ENCODE measurements at places on chromosomes 1 and 21. TPM values are rescaled to one million over a fixed set of nuclear protein-coding genes. Genes with fewer than 3 reads are reported as not detected.

KISS1 gene
- polyA plus RNA-seq, result not detected

GRCh38 chr1:228415853-228416216, 826 bp downstream of the TRIM17 start:
- no peak for DNase-seq

DNA sequence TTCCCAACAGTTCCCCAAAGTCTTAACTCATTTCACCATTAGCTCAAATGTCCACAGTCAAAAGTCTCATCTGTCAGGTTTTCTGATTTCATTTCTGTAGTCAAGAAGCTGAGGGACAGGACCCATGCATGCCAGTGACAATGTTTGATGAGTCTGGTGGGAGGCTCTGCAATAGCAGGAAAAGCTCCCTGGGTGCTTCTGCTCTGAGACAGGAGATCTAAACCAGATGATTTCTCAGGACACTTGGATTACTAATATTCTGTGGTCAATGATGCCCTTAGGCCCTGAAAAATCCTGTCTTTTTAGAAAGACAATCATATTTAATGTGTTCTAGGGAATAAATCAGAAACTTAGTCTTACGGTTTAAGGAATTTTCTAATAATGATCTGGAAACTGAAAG, 56.4 kb downstream of the PCBP3 start:
- DNase-seq, result no peak

B3GALT2 gene
- polyA plus RNA-seq, result not detected

GRCh38 chr21:42219606-42220137, 732 bp downstream of the ABCG1 start:
- no peak for DNase-seq

KDM5B gene
- 16.4 TPM for polyA plus RNA-seq

MIXL1 gene
- not detected for polyA plus RNA-seq

DNA sequence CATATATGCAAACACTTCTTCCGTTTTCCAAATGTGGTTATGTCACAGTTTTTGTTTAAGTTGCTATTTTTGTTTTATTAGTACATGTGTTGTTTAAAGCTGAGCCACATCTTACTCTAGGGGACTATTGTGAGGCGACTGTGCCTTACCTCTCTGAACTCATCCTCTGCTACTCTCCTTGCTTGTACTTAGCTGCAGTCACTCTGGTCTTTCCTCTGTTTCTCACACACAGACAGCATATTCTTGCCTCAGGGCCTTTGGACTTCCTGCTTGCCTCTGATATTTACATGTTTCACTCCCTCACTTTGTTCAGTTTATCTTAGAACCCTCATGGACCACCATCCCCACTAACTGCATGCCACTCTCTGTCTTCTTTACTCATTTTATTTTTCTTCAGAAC, 101.1 kb downstream of the MACF1 start:
- no peak for DNase-seq

DCDC2B gene
- polyA plus RNA-seq, result not detected

CLCNKA gene
- 0.06 TPM for polyA plus RNA-seq

DNA sequence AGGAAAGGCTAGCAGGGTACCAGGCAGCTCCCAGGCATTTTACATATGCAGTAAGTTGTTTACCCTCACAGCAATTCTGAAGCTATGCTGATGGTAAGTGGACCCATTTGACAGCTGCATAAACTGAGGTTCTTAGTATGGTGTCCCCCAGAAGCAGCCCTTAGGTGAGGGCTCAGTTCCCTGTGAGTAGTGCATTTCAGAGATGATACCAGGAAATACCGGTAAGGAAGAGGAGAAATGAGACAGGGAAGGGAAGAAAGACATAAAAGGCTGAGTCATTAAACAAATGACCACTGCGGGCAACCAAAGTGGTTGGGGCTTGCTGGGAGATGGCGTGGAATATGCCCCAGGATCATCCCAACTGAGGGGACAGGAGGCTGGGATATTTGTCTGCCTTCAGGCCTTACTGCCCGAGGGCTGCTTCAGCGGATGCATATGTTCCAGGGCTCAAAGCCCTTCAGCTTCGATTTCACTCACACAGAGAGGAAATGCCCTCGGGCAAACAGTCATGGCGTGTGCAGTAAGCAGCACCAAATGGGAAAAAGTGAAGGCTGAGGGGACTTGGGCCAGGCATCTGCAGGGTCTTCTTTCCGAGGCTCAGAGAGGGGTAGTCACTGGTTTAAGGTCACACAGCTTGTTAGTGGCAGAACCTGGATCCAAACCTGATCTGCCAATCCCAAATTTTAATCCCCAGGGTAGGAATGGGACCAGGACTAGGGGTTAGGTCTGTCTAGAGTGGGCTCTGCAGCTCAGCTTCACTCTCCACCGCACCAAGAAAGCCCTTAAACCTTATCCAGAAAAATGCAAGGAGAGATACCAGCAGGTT, 133.7 kb upstream of the RUNX3 start:
- DNase-seq, result peak; percentile 15

- DNase-seq, result no peak
These were observed 75.6 kb upstream of the SLC2A1 start for GRCh38 chr1:43034195-43034658.

GRCh38 chr1:37752213-37752582, 12.7 kb downstream of the EPHA10 start:
- DNase-seq, result no peak

DNA sequence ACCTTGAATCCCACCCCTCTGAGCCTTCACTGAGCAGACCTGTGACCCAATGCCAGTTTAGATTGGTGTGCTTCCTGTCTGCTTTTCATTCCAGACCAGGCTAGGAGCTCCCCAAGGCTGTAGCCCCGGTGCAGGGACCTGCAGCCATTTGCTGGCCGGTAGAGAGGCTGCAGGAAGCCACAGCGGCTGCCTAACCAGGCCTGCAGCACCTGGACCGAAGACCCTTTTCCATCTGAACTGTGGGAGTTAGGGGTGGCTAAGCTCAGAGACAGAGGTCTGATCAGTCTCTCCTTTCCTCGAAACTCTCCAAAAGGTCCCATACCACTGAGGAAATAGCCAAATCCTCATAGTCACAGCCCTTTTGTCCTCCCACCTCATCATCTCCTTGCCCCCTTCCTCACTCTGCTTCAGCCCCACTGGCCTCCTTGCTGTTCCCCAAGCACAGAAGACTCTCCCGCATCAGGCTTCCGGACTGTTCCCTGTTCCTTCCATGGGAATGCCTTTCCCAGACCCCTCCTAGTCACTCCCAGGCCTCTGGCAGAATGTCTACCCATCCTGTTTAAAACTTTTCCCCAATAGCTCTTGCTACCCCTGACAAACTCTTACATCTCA, 674 bp upstream of the TTC4 start:
- no peak for DNase-seq

PATJ gene
- 5.9 TPM for polyA plus RNA-seq

AIRE gene
- polyA plus RNA-seq, result not detected

- DNase-seq, result peak; percentile 73
These were observed 4.8 kb upstream of the HEATR1 start for GRCh38 chr1:236608930-236609726.

STPG1 gene
- 4.2 TPM for polyA plus RNA-seq

DNA sequence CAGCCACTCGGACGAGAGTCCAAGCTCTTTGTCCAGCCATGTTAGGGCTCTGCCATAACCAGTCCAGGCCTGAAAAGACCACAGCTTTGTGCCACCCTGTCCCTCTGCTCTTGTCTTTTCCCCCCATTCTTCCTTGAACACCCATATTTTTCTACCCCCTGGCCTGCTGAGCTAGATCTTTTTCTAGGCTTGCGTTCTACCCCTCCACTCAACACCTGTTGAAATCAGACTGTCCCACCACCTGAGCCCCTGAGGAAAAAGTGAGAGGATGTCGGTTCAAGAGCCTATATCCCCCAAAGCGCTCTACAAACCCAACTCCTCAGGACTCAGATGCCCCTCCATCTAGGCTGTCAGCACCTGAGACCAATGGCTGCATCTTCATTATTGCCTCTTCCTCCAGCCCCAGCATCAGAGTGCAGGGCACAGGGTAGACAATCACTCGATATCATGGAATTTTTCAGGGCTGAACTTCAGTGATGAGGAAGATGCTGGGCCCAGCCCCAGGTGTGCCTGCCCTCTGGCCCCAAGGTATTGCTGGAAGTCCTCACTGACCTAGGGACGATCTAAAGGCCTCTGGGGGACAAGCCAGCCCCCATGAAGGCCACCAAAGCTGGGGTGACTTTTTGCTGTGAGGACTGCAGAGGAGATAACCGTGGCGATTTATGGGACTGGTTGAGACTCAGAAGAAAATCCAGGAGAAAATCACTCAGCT, 75.3 kb downstream of the CD247 start:
- DNase-seq, result no peak

MED8 gene
- 23.4 TPM for polyA plus RNA-seq

DNA sequence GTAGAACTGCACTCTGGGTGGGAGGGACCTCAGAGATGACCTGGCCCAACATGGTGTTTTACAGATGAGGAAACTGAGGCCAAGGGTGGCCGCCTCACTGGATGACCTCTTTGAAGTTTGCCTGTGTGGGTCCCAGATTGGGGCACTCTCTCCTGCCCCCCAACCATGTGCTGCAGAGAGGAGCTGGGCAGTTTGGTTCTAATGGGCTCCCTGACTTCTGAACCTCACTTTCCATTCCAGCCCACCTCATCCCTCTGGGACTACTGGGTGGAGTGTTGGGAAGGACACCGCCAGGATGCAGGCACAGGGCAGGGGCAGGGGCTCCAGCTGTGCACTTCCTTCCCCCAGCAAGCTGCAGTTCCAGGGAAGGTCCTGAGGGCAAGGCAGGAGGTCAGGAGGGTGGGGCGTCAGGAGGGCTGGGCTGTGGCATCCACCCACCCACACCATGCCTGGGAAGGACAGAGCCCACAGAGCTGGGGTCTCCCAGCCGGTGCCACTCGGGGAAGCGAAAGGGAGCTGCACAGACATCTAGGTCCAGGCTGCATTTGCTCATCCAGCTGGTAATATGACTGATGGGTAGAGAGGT, 10.3 kb upstream of the EPS8L3 start:
- no peak for DNase-seq

KRTAP10-11 gene
- polyA plus RNA-seq, result not detected

DNA sequence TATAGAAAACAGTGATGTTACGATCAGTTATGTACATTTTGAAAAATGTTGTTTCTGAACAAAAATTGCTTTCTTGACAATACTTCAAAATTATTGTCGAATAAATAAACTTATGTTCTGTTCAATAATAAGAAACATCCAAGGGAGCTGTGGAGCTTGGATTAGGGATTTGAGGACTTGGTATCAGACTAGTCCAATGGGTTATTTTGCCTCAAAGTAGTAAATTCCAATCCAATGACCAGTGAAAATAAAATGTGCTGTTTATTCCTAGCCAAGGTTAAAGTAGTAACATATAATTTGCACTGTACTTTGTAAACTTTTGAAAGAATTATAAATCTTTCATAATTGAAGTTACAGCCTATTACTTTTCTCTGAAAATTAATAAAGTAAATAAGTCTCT, 79.1 kb upstream of the IVNS1ABP start:
- no peak for DNase-seq
